ENCODE measurements at places on chromosomes 6 and 20.

DNA sequence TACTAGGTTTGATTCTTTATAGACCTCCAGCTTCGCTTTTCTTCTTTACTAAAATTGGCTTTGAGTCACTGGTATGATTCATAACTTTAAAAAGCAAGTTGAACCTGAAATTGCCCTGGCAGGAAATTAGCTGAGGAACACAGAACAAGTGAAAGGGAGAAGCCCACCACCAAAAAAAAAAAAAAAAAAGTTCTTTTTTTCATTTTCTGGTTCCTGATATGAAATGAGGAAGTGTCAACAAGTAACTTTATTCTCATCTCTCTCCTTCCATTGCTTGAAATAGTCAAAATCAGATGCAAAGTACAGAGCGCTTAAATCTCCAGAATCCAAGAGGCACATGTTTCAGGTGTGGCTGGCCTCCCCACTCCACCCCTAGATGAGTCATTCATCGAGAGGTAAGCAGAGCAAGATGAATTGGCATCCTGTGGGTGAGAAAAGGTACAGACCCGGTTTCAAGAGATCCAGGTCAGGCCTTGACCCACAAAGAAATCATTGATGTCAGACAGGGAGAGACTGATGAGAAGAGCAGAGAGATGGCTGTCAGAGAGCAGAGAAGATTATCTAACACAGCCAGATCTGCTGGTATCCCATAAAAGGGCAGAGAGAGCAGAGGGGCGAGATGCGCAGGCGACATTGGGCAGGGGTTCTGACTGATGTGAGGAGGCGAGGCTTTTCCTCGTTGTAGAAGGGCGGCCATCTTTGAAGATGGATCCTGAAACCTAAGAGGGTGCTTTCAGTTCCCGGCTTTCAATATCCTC, 54.8 kb upstream of the MBOAT1 start:
- peak; percentile 35 for DNase-seq

DNA sequence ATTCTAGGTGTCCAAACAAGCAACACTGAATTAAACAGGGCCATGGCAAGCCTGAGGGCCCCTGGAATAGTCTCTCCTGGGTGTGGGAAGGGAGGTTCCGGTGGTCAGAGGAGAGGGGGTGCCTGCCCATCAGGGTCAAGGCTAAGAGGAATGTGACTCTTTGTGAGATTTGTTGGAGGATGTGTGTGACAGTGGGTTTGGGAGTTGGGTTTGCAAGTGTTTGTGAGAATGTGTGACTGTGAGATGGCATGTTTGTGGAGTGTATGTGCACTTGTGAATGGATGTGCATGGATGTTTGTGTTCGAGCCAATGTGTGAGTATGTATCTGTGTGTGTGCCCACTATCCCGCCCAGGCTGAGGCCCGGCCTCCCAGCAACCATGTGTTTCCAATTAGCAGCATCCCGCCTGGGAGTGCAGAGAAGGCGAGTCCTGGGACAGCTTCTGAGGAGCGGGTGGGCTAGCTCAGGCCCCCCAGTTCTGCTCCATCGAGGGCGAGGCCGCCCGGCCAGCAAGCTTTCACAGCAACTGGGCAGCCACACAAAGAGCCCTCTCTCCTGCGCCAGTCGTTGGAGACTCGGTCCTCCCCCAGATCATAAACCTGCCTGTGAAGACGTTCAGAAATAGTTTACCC, 12.6 kb downstream of the FOXC1 start:
- no peak for DNase-seq

GRCh38 chr6:96162711-96163120, 146.9 kb downstream of the FUT9 start:
- DNase-seq = no peak

- no peak for DNase-seq
Observed at GRCh38 chr6:105974986-105975385, 111.2 kb upstream of the PRDM1 start.

GRCh38 chr20:49444553-49444990, 37.9 kb downstream of the KCNB1 start:
- no peak for DNase-seq

- DNase-seq = no peak
Observed at GRCh38 chr20:34629342-34629741, 47.5 kb downstream of the PIGU start.

Data from activated CD4-positive, alpha-beta T cell treated with anti-CD3 and anti-CD28 coated beads for 48 hours (primary cell).